ENCODE measurements at places on chromosomes 6 and 20. TPM values are rescaled to one million over a fixed set of nuclear protein-coding genes. Genes with fewer than 3 reads are reported as not detected.

CCN2 gene
- 75.9 TPM for total RNA-seq

PBOV1 gene
- not detected for total RNA-seq

GRCh38 chr6:110958329-110959192, at the start of gene GTF3C6:
Gene GTF3C6, plus strand, starts transcription at chr6:110958706. Its CDS starts 64 bp downstream, at chr6:110958770.
- DNase-seq, result peak; percentile 91

GRCh38 chr20:61454053-61454452, 202.0 kb downstream of the CDH4 start:
- DNase-seq, result no peak

DNA sequence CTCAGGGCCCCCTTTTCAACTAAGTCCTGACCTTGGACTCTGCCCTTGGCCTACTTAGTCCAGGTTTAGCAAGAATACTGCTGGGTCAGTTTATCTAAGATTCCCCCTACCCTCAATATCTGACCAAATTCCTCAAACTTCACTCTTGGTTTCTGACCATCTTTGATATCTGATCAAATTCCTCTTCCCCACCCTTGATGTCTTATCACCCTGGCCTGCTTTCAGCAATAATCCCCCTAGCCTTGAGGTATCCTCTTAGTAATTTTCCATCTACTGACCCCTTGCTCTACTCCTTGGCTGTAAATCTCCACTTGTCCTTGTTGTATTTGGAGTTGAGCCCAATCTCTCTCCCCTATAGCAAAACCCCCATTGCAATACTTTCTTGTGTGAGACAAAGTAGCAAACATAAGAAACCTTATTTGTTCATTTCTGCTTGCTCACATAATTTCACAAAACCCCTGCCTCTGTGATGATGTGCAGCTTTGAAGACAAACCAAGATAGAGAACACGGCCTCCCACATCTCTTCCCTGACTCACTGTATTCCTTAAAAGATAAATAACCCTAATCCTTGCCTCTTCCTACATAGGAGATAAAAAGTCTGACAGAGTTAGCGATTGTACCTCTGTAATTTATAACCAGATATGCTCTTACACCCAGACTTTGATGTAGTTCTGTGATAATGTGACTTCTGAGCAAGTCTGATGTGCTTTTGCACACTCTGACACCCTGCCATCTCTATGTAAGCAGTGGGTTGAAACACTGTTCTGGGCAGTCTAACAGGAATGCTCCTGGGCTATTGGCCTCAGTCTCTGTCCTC, 13.8 kb upstream of the IYD start:
- DNase-seq, result no peak
